ENCODE measurements at places on chromosomes 5 and 9. TPM values are rescaled to one million over a fixed set of nuclear protein-coding genes. Genes with fewer than 3 reads are reported as not detected.
A peak's percentile ranks its signal among the peaks of the same experiment; 100 is the strongest.

GRCh38 chr9:126205265-126205664, 121.4 kb upstream of the MVB12B start:
- no peaks in the 10 kb centered on the region for H3K36me3 ChIP-seq
- H3K4me1 ChIP-seq, result no peaks in the 10 kb centered on the region
- no peak overlapping the region for H3K27ac ChIP-seq
- no peak for DNase-seq
- no peak overlapping the region for H3K4me3 ChIP-seq

DNA sequence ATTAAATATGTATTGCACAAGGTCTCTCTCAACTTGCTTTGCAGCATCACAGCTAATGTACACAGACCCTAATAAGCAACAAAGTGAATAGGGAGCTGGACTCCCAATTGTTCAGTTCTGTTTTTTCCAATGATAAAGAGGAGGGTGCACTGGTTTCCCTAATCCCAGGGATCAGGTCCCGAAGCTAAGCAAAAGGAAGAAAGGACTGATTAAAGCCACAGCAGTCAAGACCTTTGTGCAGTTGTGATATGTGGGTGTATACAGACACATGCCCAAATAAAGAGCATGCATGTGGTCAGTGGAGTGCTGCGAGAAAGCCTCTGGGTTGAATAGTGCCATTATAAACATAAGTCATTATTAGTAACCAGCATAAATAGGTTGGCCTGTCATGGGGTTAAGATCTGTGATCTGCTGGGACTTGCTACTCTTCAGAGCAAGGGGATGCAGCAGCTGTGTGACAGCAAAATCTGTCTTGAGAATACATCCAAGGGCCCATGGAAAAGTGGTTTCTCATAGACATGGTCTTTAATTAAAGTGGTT, 1863.1 kb upstream of the WWC1 start:
- no peak for DNase-seq
- no peaks in the 10 kb centered on the region for H3K27me3 ChIP-seq
- H3K27ac ChIP-seq, result no peak overlapping the region
- no peak overlapping the region for H3K4me3 ChIP-seq
- H3K4me1 ChIP-seq, result no peaks in the 10 kb centered on the region

Gene FGF1
- 7.7 TPM for total RNA-seq

Gene PLAC8L1
- total RNA-seq, result not detected

- no peak overlapping the region for H3K4me3 ChIP-seq
- DNase-seq, result no peak
- no peaks in the 10 kb centered on the region for H3K27me3 ChIP-seq
- no peaks in the 10 kb centered on the region for H3K36me3 ChIP-seq
Observed at GRCh38 chr5:117302949-117303348, 728.3 kb upstream of the SEMA6A start.

DNA sequence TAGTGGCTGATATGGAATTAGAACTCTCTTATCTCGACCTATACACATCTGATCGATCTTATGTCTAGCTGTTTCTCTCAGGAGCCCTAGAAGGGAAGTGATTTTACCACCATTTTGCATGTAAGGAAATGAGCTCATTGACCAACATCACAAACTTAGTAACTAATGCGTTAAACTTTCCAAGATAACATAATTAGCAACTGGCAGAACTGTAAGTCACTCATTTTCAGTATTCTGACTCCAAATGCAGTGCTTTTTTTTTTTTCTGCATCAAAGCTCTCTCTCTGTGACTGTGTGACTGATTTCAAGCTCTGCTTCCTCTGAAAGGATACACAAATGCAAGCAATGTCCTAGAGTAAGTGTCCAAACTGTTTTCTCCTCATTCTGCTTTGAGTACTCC, 68.1 kb upstream of the FBXL7 start:
- H3K4me1 ChIP-seq, result no peaks in the 10 kb centered on the region
- H3K4me3 ChIP-seq, result no peak overlapping the region
- H3K27ac ChIP-seq, result no peak overlapping the region
- no peaks in the 10 kb centered on the region for H3K27me3 ChIP-seq

- H3K36me3 ChIP-seq, result peaks cover 30% of the 10 kb centered on the region
- H3K27me3 ChIP-seq, result no peaks in the 10 kb centered on the region
- peaks cover 3% of the 10 kb centered on the region for H3K4me1 ChIP-seq
- DNase-seq, result no peak
- no peak overlapping the region for H3K4me3 ChIP-seq
Observed at GRCh38 chr9:126833710-126834345, 26.6 kb upstream of the ZBTB34 start.

- no peak for DNase-seq
- H3K36me3 ChIP-seq, result no peaks in the 10 kb centered on the region
- H3K4me1 ChIP-seq, result no peaks in the 10 kb centered on the region
- peaks cover 19% of the 10 kb centered on the region for H3K27me3 ChIP-seq
- H3K4me3 ChIP-seq, result no peak overlapping the region
Observed at GRCh38 chr5:173729079-173729765, 112.8 kb upstream of the BOD1 start.

DNA sequence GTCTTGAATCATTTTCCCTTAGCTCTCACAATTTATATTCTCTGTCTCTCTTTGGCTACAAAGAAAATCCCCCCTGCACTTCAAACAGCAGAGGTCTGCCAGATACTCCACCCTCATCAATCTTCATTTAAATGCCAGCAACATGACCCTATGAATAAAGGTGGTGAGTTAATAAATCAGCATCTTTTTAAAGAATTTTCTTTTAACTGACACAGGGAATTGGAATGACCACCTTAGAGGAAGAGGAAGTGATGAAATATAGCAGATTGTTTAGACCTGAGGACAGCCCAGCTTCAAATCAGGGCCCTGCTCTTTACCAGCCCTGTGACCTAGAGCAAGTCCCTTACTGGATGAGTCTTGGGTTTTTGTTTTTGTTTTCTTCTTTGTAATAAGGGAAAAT, 223.1 kb upstream of the PAPPA start:
- H3K27ac ChIP-seq, result no peak overlapping the region
- no peaks in the 10 kb centered on the region for H3K27me3 ChIP-seq
- peaks cover 3% of the 10 kb centered on the region for H3K4me1 ChIP-seq
- DNase-seq, result peak; percentile 33

DNA sequence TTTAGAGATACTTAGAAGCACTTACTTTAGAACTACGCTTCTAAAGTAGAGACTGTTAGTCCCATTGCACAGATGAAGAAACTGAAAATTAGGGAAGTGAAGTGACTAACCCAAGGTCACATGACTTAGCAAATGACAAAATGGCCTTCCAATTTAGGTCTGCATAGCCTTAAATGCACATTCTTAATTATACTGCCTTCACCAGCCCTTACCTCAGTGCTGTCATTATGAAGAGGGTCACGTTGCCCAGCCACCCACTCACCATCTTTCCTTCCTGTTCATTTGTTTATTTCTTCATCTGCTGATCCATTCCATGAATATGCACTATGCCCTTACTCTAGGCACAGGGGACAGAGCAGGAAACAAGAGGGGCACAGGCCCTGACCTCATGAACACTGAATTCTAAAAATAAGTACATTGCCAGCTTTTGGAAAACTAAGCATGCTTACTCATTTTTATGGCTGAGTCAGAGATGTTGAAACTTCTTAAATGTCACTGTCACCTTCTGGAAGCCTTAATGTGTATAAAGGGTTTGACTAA, 8.6 kb downstream of the HAVCR2 start:
- H3K4me1 ChIP-seq, result peaks cover 4% of the 10 kb centered on the region
- H3K27ac ChIP-seq, result peak overlapping the region; percentile 23
- no peak overlapping the region for H3K4me3 ChIP-seq
- peak; percentile 61 for DNase-seq
- H3K36me3 ChIP-seq, result no peaks in the 10 kb centered on the region

Gene LHX3
- total RNA-seq, result not detected

- peaks cover 2% of the 10 kb centered on the region for H3K36me3 ChIP-seq
- H3K4me3 ChIP-seq, result no peak overlapping the region
- no peaks in the 10 kb centered on the region for H3K27me3 ChIP-seq
- DNase-seq, result no peak
Observed at GRCh38 chr5:10303699-10304170, 4.0 kb downstream of the CMBL start.

DNA sequence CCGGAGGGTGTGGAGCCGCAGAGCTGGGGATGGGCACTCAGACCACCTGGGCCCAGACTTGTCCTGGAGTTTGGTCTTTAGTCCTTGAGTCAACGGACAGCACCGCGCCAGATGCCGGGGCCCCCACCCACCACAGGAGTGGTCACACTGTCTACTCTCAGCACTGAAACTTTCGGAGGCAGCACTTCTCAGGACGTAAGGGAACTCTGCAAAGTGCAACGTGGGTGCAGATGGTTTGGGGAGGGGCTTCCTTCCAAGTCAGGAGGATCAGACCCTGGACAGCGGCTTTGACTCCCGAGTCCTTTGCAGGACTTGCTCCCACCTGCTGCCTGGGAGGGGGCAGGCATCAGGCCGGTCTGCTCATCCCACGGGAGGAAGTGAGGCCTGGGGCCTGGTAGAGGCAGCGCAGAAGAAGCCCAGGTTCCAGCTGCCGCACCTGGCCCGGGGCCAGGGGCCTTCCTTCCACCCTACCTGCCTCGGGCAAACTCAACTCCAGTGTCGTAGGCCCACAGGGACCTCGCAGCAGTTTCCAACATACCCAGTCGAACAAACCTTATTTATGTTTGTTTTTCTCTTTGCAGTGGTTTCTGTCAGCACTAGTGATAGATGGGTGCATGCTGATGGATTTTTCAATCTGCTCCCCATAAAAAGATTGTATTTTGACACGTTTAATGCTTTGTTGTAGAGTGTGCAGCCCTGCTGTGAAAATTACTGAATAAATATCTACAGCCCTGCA, 149.8 kb upstream of the PPP1R26 start:
- H3K27me3 ChIP-seq, result no peaks in the 10 kb centered on the region
- H3K36me3 ChIP-seq, result no peaks in the 10 kb centered on the region
- H3K27ac ChIP-seq, result no peak overlapping the region

Gene ZNF354C
- total RNA-seq, result 5.6 TPM

DNA sequence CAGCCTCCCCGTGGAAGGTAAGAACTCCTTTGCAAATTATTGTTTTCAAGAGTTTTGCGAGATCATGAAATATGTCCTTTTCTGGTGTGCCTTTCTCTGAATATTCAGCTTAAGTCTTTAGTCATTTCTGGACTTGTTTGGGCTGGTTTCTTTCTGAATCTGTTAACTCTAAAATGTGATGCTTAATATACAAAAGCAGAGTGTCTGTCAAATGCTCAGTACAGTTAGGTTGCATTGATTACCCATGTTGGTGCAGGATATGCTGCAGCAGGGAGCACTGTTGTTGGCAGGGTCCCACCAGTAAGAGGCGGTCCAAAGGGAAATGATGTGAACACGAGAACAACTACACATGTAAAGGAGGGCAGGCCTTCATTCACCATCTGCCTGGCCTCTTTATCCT, 47.7 kb downstream of the SPTAN1 start:
- H3K4me1 ChIP-seq, result no peaks in the 10 kb centered on the region
- H3K36me3 ChIP-seq, result peaks cover 70% of the 10 kb centered on the region
- no peak overlapping the region for H3K4me3 ChIP-seq
- no peaks in the 10 kb centered on the region for H3K27me3 ChIP-seq
- DNase-seq, result no peak

DNA sequence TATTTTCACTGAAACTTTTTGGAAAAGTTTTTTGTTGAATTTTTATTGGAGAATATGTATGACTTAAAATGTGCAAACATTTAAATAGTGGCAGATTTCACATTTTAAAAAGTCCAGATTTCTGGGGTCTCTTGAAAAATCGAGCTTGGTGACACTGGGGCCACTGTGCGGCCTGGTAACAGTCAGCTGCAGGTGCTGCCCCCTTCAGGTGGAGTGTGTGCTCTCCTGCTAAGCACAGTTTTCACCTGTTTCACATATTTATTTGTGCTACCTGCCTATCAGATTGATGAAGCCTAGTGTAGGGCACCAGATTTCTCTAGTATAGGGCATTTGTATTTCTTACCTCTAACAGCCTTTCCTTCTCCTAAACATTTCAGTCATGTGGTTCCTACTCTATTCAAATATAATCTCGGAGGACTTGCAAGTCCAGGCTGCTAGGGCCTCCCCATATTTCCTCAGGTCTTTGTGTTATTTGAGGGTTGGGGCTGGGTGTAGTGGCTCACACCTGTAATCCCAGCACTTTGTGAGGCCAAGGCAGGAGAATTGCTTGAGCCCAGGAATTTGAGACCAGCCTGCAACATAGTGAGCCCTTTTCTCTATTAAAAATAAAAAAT, 95.8 kb upstream of the KLF9 start:
- H3K27ac ChIP-seq, result no peak overlapping the region
- H3K4me3 ChIP-seq, result no peak overlapping the region
- H3K36me3 ChIP-seq, result no peaks in the 10 kb centered on the region
- H3K27me3 ChIP-seq, result no peaks in the 10 kb centered on the region
- H3K4me1 ChIP-seq, result peaks cover 2% of the 10 kb centered on the region
- no peak for DNase-seq

Gene GABRP
- not detected for total RNA-seq

DNA sequence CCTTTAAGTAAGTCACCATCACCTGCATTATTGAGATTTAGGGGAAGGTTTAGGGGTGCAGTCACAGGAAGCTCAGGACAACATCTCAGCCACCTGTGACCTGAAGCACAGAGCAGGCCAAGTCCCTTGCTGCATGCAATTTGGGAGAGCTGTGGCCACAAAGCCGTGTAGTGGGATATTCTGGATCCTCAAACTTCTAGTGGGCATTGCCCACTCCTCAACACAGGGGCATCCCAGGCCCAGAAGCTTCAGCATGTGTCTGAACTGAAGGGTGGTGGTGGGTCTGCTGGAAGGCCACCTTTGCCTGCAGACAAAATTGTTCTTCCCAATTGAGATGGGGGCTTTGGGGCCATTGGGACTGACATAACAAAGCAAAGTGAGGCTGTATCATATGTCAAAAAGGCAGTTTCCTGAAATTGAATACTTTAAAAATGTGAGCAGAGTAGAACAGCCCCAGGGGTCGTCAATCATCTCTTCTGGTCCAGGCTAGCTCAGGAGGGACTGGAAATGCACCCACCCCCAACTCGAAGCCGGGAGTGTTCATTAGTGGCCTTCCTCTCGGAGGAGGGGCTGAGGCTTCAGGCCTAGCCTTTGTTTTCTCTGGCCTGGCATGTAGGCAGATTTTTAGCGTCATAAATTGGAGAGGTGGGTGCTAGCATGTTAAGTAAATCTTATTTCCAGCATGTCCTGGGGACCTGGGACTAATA, 2.8 kb upstream of the GADD45G start:
- no peak overlapping the region for H3K4me3 ChIP-seq
- no peak overlapping the region for H3K27ac ChIP-seq
- H3K27me3 ChIP-seq, result peaks cover 35% of the 10 kb centered on the region
- peaks cover 5% of the 10 kb centered on the region for H3K4me1 ChIP-seq
- no peaks in the 10 kb centered on the region for H3K36me3 ChIP-seq
- DNase-seq, result no peak

DNA sequence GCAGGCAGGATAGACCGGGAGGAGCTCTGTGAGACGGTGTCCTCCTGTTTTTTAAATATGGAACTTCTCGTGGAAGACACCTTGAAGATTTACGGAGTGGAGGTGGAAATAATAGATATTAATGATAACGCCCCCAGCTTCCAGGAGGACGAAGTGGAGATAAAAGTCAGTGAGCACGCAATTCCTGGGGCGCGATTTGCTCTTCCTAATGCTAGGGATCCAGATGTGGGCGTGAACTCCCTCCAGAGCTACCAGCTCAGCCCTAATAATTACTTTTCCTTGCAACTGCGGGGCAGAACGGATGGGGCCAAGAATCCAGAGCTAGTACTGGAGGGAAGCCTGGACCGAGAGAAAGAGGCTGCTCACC, 621 bp downstream of the PCDHGA11 start:
- H3K27ac ChIP-seq, result no peak overlapping the region
- H3K4me3 ChIP-seq, result peak overlapping the region; percentile 54
- H3K36me3 ChIP-seq, result peaks cover 31% of the 10 kb centered on the region
- no peaks in the 10 kb centered on the region for H3K4me1 ChIP-seq
- H3K27me3 ChIP-seq, result no peaks in the 10 kb centered on the region

- H3K27ac ChIP-seq, result no peak within 1 kb of the TSS
- no peaks in the 10 kb centered on the region for H3K36me3 ChIP-seq
- no peaks in the 10 kb centered on the region for H3K27me3 ChIP-seq
- DNase-seq, result peak; percentile 40
- H3K4me1 ChIP-seq, result no peaks in the 10 kb centered on the region
- peak within 1 kb of the TSS; percentile 41 for H3K4me3 ChIP-seq
Observed at GRCh38 chr5:138138949-138139780, at the start of gene NME5. NME5 (minus strand) TSS chr5:138139428; CDS start chr5:138138780, 648 bp downstream.

All from IMR-90 (cell line).